ENCODE measurements at places on chromosomes 5 and 9.
A peak's percentile ranks its signal among the peaks of the same experiment; 100 is the strongest.

DNA sequence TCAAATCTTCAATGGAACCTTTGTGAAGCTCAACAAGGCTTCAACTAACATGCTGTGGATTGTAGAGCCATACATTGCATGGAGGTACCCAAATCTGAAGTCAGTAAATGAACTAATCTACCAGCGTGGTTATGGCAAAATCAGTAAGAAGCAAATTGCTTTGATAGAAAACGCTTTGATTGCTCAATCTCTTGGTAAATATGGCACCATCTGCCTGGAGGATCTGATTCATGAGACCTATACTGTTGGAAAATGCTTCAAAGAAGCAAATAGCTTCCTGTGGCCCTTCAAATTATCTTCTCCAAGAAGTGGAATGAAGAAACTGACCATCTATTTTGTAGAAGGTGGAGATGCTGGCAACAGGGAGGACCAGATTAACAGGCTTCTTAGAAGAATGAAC lies 54.7 kb upstream of the TTC39B start:
- DNase-seq = no peak

DNA sequence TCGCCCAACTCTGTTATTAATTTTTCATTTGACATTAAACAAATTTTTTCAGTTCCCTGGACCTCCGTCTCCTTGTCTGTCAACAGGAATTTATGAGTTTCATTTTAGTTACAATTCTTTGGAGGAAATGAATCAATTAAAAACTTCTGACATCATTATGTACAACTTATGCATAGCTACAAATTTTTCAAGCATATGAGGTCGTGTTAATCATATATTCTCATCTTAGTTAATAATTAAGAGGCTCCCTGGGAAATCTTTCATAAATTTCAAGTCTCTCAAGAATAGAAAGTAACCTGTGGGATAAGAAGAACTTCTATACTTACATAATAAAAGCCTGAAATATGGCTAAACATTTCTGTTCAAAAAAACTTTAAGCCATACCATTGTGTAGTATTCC lies 3.4 kb downstream of the UGT3A1 start:
- no peak for DNase-seq

DNA sequence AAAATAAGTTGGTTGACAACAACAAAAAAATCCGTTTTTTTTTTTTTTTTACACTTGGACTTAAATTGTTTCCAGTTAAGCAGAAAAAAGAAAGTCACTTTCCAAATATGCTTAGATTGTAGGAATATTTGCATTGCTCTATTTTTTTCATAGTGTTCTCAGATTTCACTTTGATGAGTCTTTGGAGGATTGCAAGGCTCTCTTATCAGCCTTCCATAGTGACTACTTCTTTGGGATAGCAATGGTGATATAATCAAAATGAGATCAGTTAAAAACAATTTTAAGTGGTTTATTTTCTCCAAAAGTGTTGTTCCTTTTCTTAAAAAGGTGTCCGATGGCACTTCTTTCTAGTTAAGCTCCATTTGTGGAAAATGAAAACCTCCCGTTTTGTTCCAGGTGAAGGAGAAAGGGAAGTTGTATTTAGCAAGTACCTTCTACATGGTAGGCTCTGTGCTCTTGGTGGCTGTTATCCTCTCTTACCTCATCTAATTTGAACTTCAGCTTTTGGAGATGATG lies 3.9 kb downstream of the RASGRF2 start:
- no peak for DNase-seq

DNA sequence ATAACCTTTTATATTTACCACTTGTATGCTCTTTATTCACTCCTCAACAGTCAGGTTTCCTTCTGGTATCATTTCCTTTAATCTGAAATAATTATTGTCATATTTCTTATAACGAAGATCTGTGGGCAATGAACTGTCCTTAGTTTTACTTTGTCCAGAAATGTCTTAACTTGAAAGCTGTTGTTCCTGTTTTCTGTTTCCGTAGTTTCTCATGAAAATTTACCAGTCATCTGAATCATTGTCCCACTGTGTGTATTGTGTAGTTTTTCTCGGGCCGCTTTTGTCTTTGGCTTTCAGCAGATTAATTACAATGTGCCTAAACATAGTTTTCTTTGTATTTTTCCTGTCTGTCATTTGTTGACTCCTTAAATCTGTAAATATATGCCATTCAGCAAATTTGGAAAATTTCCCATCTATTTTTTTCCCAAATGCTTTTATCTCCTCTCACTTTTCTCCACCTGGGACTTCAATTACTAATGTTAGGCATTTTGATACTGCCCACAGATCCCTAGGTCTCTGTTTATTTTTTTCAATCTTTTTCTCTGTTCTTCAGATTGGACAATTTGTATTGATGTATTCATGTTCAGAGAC lies 74.9 kb downstream of the PDE8B start:
- DNase-seq = no peak

- DNase-seq = no peak
Measured at GRCh38 chr5:89686081-89686765, 723.3 kb downstream of the CETN3 start.

- no peak for DNase-seq
Measured at GRCh38 chr5:90947667-90948066, 389.1 kb downstream of the ADGRV1 start.

- no peak for DNase-seq
Measured at GRCh38 chr5:137696481-137696880, 39.4 kb downstream of the KLHL3 start.

- no peak for DNase-seq
Measured at GRCh38 chr9:136771907-136772415, 7.6 kb upstream of the LCN15 start.

GRCh38 chr5:68680366-68680765 lies 413.4 kb upstream of the SLC30A5 start:
- no peak for DNase-seq

- DNase-seq = peak; percentile 99
Measured at GRCh38 chr9:130444565-130445221, at the start of gene ASS1. ASS1 (plus strand) TSS chr9:130444961; CDS start chr9:130452229, 7,268 bp downstream.

- DNase-seq = peak; percentile 5
Measured at GRCh38 chr5:9265441-9266287, 280.2 kb downstream of the SEMA5A start.

DNA sequence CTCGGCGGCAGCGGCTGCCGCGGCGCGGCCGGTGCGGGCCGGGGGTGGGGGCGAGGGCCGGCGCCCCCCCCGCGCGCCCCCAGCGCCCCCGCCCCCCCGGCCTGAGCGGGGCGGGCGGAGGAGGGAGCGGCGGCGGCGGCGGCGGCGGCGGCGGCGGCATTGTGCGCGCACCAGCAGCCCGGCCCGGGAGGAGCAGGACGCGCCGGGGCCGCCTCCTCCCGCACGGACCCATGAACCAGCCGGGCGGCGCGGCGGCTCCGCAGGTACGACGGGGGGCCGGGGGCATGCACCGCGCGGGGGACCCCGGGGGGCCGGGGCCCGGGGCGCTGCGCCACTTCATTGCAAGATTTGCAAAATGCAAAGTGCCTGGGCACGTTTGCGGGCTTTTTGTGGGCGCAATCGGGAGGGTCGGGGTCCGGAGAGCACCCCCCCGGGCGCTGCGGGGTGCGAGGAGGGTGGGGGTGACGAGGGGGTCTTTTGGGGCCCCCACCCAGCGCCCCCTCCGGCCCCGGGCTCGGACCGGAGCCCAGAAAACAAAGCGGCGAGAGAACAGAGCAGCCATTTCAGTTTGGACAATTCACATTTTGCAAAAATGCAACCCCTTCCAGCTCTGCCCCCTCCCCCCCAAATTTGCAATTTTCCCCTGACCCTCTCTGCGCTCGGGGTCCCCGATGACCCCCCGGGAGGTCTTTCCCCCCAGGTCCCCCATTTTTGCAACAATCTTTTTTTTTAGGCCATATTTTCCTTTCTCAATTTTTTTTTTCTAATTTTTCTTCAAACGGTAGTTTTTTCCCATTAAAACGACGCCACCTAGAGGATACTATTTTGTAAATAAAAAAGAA lies at the start of gene ZNF618:
Gene ZNF618 (plus strand): TSS at position 159 of the 842 bp plus-strand sequence. CDS start 72 bp downstream, at position 231.
- DNase-seq = peak; percentile 88

DNA sequence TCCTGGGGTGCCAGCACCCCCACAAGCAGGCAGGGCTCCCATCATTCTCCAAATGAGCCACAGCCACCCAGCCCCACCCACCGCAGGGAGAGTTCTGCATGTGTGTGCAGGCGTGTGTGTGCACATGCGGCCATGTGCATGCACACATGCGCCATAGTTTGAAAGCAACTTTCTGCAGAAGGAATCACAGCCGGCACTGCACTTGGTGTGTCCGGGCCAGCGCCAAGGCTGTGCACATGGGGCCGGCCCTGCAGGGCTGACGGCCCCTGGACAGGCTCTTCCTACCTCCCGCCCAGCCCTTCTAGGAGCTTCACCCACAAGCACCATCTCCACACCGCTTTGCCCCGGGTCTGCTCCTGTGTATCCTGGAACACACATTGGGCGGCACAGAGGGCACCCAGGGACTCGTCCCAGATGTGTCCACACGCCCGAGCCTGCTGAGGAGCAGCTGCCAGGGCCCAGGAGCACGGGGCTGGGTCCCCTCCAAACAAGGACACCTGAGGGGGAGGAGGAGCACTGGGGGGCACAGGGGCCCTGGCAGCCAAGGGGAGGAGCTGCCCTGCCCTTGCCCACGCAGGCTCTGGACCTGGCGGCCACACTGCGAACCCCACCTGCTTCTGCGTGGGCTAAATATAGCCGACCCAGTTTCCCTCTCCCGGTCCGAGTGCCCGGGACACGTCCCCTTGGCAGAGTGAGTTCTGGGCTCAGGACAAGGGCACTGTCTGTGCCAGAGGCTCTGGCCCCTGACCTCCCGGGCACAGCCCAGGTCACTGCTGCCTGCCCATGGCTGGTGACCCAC lies 19.1 kb downstream of the TPPP start:
- peak; percentile 72 for DNase-seq
